ENCODE measurements at places on chromosomes 12 and 14.
A peak's percentile ranks its signal among the peaks of the same experiment; 100 is the strongest.

DNA sequence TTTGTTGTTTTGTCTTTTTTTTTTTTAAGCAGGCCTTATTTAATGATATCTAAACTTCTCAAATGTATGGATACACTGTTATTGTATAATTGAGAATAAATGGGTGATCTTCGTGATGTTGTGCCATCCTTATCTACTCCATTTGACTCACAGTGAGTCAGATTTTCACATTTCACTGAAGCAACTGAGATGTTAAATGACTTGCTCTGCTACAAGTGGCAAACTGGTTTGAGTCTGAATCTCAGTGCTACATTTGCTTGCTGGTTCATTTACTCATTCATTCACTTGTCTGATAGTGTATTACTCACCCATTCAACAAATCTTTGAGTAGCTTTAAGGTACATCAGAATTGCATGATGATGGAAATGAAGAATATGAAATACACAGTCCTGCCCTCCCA, 2.6 kb downstream of the KIAA0586 start:
- no peak for DNase-seq

- DNase-seq, result no peak
These were observed 111.2 kb downstream of the LGMN start for GRCh38 chr14:92637228-92637627.

DNA sequence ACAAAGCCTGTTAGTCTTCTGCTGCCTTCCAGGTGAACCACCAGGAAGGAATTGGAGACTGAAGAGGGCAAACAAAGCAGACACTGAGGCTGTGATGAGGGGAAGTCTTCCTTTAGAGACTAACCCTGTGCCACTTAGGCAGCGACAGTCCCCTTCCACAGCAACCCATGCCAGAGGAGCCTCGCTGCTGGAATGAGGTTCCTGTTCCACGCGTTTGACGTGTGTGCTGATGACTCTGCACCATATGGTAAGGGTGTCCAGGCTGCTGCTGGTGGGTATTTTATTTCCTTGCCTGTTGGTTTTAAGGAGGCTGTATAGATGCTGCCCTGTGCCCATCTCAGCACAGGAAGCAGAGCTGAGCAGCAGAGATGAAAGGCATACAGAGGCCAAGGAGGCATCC, 361.9 kb upstream of the FKBP4 start:
- no peak for DNase-seq

- DNase-seq, result peak; percentile 74
These were observed 74.3 kb downstream of the RFLNA start for GRCh38 chr12:124369055-124369826.

- no peak for DNase-seq
These were observed 420.6 kb downstream of the LRFN5 start for GRCh38 chr14:42027271-42027670.

DNA sequence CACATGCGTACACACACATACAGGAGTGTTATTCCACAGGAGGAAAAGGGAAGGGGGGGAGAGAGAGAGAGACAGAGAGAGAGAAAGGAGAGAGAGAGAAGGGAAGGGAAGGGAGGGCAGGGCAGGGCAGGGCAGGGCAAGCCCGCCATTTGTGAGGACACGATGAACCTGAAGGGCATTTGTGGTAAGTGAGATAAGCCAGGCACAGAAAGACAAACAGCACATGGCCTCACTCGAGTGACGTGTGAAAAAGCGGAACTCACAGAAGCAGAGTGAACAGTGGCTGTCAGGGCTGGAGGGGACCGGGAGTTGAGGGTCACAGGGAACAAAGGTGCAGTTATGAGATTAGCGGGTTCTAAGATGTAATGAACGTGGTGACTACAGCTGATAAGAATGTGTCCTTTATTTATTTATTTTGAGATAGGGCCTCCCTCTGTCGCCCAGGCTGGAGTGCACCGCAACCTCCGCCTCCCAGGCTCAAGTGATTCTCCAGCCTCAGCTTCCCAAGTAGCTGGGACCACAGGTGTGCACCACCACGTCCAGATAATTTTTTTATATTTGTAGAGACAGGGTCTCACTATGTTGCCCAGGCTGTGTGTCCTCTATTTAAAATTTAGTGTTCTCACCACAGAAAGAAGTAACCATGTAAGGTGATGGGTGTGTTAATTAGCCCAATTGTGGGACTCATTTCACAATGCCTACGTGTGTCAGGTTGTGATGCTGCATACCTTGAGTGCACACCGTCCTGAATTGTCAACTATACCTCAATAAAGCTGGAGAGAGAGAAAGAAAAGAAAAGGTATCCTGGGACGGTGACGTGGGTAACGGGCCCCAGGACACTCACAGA, 18.7 kb upstream of the FBRSL1 start:
- DNase-seq, result no peak

DNA sequence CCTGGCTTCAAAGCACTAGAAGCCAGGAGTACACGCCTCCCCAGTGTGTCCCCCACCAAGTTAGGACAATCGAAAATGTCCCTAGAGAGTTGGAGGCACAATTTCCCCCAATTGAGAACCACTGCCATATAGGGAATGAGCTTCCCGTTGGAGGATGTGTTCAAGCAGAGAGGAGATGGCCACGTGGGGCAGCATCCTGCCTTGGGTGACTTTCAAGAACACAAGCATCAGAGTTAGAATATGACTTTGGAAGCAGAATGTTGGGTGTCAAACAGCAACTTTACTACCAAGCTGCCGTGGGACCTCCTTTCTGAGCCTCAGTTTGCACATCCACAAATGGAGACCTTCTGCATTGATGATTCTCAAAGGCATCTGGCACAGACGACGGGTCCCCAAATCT, 56.5 kb downstream of the RFLNA start:
- peak; percentile 66 for DNase-seq

GRCh38 chr12:28497889-28498411, 307.7 kb downstream of the CCDC91 start:
- DNase-seq, result no peak

DNA sequence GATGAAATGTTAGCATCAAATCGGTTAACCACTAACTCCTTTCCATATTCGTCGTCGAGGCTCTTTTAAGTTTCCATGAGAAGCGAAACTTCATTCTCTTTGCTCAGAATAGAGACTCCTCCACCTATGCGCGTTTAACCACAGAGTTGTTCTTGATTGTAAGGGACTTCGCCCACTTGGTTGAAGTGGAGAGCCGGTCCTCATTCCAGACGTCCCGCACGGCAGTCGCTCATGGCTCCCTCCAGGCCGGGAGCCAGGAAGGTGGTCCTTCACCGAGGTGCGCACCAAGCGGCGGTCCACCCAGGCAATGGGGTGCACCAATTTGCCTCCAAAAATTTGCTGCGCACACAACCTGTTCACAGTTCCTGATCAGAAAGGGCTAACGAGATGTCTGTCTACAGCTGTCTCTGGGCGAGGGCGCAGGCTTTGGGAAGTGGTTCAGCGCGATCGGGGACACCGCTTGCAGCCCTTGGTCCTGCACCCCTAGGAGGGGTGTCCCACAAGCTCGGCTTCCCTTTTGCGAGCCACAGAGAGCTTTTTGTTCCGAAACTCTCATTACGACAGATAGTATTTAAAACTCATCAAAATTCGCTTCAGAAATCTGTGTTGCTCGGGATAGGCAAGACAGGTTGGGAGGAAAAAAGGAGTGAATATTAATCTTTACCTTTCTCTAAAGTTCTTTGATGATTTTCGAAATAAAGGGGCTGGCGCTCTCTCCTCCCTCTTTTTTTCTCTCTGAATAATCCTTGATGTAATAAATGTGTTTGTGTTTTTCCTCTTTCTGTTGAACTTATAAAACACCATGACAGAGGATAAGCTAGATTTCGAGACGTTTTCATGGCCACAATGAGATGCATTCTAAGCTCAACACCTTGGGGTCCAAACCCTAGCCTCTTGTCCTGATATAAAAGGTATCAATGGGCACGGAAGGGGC, 6.4 kb upstream of the ALX1 start:
- no peak for DNase-seq

GRCh38 chr12:47820631-47821345, 1.1 kb upstream of the HDAC7 start:
- peak; percentile 51 for DNase-seq
